DMS153 (cell line): ENCODE measurements at places on chromosomes 1 and 21.

DNA sequence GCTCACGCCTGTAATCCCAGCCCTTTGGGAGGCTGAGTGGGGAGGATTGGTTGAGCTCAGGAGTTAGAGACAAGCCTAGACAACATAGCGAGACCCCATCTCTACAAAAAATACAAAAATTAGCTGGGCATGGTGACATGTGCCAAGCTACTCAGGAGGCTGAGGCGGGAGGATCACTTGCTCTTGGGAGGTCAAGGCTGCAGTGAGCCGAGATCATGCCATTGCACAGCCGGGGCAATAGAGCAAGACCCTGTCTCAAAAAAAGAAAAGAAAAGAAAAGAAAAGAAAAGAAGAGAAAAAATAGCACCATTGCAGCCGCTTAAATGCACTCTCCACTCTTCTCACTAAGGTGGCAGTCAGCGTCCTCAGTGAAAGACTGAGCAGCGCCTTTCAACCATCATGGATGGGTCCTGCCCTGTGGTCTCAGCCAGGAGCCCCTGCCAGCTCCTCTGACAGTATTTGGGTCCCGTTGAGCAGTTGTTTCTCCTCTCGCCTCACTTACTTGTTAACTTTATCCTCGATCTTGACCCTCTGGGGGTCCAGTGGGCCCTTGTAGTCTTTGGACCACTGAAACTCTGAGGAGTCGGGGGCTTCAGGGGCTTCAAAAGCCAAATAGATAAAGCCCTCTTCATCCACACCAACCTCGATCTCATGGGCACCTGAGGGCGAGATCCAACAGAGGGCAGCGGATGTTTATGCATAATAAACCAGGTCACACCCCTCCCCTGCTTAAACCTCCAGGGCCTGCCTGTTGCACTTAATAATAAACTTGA is 36.9 kb downstream of the MYOM3 start:
- no peak for DNase-seq

- no peak for DNase-seq
Observed at GRCh38 chr1:222552882-222553281, 5.0 kb upstream of the HHIPL2 start.

DNA sequence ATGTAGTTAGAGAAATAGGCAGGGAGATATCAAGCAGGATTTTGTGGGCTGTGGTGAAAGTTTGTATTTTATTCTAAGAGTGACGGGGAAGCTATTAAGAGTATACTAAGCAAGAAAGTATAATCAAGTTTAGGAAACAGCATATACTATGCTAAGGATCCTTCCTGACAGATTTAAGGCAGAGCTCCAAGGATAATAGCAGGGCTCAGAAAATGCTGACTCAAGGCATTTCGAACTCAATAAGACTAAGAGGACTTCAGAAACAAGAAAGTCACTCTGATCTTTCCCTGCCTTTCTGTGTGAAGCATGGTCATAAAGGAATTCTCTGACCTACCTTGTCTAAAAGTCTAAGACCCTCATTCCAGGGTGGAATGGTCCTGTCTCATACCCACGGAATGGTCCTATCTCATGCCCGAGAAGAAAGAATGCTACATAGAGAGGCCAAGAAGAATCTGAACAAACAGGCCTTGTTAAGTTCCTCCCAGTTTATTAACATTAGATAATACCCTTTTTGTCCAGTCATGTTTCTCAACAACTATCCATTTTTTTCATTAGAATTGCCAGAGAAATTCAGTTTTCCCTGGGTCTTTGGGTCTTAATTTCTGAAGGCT is 59.1 kb downstream of the HFM1 start:
- no peak for DNase-seq

DNA sequence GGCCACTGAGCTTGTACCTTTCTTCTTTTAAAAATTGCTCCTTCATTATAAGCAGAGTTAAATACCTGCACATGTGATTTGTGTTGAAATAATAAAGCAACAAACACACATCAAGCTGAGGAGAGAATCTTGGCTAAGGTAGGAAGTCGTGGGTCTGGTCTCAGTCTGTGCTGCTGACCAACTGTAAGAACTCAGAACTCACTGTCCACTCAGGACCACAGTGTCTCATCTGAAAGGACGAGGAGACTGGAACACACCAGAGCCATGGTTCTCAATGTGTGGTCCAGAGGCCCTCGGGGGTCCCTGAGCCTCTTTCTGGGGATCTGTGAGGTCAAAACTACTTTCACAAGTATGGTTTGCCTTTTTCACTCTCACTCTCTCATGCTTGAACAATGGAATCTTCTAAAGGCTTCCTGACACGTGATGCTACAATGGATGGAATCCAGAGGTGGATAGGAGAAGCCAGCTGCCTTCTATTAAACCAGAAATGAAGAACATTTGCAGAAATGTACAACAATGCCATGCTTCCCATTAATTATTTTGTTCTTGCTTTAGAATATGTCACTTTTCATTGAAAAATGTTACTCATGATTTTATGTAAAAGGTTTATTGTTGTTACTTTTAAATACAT is 17.3 kb upstream of the ETS2 start:
- DNase-seq, result no peak

DNA sequence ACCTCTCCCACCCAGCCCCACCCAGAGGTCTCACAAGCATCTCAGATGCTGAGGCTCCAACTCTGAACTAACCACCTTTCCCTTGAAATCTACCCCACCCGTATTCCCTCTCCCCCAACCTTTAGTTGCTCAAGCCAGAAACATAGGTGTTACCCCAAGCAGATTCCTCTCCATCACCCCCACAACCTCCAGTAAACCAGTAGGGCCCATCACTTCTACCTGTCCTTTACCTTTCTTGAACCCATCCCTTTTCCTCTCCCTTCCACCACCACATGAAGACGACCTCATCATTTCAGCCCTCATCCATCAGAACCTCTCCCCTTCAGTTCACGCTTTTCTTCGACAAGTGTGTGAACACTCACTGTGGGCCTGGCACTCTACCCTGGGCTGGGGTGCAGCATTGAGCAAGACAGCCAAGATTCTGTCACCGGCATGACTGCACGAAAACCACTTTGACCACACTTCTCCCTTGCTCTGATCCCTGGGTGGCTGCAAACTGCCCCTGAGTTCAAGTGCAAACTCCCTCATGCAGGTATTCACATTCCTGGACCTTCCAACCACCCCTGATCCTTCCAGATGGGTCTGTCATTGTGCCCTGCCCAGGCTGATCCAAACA is 65.5 kb upstream of the LAPTM5 start:
- DNase-seq, result no peak

DNA sequence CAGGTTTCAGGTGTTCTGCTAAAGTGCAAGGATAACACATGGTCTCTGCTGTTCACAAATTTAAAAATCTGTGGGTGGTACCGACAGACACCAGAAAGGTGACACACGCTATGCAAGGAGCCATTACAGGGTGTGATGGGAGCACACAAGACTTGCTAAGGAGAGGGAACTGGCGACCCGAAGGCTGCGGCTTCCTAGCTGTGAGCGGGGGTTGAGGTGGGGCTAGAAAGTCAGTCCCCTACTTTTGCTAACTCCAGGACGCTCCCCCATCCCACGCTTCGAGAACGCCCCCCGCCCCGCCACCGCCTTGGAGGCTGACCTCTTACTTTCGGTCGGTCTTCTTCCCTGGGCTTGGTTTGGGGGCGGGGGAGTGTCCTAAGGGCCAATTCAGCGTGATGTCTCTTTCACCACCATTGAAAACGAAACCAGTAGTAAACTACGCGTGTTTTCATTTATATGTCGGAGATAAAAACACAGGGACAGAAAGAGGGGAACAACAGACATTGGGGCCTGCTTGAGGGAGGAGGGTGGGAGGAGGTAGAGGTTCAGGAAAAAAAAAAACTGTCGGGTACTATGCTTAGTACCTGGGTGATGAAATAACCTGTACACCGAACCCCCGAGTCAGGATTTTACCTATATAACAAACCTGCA is 1.1 kb downstream of the CKS1B start:
- DNase-seq, result no peak

DNA sequence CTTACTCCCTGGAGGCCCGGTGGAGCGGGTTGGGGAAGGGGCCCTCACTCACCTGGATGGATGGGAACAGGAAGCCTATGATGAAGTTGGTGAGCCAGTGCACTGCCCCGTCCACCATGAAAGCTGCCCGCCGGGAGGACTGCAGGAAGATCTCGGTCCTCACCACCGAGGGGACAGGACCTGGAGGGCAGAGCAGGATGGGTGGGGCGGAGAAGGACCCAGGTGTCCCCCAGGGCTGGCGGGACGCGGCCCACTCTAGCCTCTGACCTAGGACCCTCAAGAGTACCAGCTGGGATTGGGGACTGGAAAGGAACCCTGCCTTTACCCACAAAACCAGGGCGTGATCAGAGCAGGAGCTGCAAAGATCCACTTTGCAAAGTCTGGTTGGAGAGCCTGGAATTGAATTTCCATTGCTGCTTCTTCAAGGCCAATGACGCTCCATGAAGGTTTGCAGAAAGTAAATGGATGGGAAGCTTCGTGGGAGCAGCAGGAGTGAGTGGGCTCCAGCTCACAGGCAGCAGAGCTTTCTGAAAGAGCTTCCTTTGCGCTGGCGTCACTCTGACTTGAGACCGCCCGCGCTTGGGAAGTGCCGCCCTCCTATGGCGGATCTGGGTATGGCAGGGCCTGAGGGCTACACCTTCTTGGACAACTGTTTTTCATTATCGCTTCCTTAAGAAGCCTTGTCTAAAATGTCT is 21.4 kb downstream of the SLC2A7 start:
- no peak for DNase-seq

- DNase-seq, result no peak
Observed at GRCh38 chr1:190119683-190120082, 358.0 kb downstream of the BRINP3 start.

GRCh38 chr1:244173240-244173639 is 122.2 kb downstream of the ZBTB18 start:
- no peak for DNase-seq

DNA sequence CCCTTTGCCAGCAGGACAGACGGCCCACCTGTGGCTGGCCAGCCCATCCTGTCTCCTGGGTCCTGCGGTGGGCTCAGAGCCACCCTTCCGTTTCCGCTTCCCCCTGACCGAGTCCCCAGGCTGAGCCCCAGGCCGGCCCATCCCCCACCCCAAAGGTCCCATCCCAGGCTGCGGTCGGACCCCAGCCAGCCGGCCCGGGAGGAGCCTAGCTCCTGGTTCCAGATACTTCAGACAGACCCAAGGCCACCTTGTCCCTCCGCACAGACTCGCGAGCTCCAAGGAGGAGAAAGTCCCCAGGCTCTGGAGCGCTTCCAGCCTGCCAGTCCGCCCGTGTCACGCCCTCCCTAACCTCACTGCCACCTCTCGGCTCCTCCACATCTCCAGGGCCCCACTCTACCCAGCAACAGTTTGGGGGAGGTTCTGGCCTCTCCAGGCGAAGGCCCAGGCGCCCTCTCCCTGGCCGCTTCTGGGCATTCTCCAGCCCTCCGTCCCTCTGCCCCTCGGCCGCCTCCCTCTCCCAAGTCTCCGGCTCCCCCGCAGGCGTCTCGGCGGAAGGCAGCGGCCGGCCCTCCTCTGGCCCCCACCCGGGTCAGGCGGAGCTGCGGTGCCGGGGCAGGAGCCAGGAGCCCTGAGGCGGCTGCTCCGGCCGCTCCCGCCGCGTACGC is 835 bp downstream of the LRRN2 start:
- peak; percentile 27 for DNase-seq

DNA sequence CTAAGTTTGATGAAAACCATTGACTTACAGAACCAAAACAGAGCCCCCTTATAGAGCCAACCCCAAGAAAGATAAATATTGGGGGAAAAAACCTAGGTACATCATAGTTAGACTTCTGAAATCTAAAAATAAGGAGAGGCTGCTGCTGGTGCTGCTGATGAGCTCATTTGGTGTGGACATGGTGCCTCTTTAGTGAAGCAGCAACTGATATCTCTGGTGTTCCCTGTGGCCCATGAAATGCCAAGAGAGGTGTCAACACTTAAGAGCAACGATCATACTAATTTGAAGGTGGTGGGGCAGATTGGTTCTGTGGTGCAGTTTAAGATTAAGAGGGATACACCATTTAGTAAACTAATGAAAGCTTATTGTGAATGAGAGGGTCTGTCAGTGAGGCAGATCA is 35.9 kb downstream of the ST3GAL3 start:
- no peak for DNase-seq

- no peak for DNase-seq
Observed at GRCh38 chr1:15358565-15359133, 51.0 kb upstream of the EFHD2 start.
